ENCODE measurements at places on chromosomes 3 and 15. TPM values are rescaled to one million over a fixed set of nuclear protein-coding genes. Genes with fewer than 3 reads are reported as not detected.

The GATA2 gene
- total RNA-seq, result 28.6 TPM

The PLCB2 gene
- total RNA-seq, result 0.76 TPM

The MYH15 gene
- not detected for total RNA-seq

The AP3B2 gene
- 0.63 TPM for total RNA-seq

The NR2E3 gene
- not detected for total RNA-seq

The LRTM1 gene
- total RNA-seq, result not detected

- no peak for DNase-seq
These were observed 37.2 kb downstream of the WHAMM start for GRCh38 chr15:82846621-82847020.

DNA sequence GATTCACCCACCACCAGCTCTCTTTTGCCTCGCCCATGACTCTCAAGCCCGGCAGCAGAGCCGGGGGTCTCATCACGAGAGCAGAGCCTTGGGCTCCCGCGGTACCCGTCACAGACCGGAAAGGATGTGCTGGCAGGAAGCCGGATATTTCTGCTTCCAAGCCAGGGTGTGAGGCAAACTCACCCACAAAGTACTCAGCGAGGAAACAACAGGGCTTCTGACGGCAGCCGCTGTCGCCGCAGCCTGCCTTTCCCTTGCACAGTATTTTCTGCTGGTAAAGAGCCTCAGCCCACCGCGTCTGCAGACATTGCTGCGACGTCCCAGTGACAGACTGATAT, 119.9 kb downstream of the NSMCE3 start:
- DNase-seq, result no peak

- DNase-seq, result peak; percentile 18
These were observed 661.2 kb upstream of the NR2F2 start for GRCh38 chr15:95669146-95669922.

DNA sequence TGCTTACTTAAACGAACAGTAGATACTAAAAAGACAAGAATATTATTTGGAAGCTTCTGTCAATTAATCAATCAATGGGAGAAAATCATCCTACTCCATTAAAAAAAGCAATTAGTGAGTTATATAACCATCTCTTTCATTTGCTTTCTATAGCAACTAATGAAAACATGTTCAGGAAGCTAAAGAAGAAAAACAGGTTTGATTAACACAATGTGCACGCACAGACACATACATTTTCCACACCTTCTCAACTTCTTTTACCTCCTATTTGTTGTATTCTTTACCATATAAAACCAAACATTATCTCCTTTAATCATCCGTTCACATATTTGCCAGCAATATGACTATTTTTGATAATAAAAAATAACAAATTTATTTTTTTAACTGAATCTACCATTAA, 111.3 kb downstream of the GBE1 start:
- DNase-seq, result no peak

GRCh38 chr15:63981596-63982320, 64.5 kb downstream of the DAPK2 start:
- no peak for DNase-seq

DNA sequence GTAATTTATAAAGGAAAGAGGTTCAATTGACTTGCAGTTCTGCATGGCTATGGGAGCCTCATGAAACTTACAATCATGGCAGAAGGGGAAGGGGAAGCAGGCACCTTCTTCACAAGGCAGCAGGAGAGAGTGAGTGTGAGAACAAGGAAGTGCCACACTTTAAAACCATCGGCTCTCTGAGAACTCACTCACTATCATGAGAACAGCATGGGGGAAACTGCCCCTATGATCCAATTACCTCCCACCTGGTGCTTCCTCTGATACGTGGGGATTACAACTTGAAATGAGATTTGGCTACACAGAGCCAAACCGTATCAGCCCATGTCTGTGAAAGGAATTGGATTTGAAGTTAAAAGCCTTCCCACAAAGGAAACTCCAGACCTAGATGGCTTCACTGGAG, 39.1 kb downstream of the TKT start:
- DNase-seq, result no peak

- DNase-seq, result no peak
These were observed 94.0 kb upstream of the IQSEC1 start for GRCh38 chr3:13167064-13167743.

DNA sequence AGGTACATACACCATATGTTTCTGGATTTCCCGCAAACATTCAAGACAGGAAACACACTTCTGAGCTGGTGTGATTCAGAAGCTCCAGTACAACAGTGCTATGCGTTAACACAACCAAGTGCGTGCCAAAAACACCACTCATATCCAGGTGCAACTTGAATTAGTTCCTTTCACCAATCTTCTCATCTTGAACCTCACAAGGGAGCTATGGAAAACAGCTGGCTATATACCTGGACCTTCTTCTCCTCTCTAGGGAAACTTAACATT, 31.3 kb downstream of the SUSD5 start:
- no peak for DNase-seq

All from GM23248 (cell line).